ENCODE measurements at places on chromosomes 3 and 15. TPM values are rescaled to one million over a fixed set of nuclear protein-coding genes. Genes with fewer than 3 reads are reported as not detected.

- DNase-seq = no peak
Measured at GRCh38 chr3:5264093-5264600, 76.6 kb downstream of the EDEM1 start.

GRCh38 chr3:69743975-69744906 lies 5.0 kb downstream of the MITF start:
- no peak for DNase-seq

DNA sequence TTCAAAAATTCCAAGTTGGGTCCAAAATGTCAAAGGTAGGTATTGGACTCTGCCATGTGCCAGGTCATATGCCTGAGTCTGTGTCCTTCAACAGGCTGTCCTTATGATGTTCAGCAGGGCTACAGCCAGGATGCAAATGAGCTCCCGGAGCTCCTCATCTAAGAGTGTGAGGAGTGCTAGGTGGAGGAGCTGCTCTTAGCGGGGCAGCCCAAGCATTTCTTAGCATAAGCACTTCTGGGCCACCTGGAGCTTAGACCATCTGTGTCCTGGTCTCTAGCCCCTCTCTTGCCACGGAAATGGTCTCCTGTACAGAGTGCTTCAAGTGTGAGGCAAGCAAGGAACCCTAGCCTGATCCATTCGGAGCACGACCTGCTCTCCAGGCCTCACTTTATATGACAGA lies 64.6 kb upstream of the PRR23C start:
- DNase-seq = peak; percentile 35

DNA sequence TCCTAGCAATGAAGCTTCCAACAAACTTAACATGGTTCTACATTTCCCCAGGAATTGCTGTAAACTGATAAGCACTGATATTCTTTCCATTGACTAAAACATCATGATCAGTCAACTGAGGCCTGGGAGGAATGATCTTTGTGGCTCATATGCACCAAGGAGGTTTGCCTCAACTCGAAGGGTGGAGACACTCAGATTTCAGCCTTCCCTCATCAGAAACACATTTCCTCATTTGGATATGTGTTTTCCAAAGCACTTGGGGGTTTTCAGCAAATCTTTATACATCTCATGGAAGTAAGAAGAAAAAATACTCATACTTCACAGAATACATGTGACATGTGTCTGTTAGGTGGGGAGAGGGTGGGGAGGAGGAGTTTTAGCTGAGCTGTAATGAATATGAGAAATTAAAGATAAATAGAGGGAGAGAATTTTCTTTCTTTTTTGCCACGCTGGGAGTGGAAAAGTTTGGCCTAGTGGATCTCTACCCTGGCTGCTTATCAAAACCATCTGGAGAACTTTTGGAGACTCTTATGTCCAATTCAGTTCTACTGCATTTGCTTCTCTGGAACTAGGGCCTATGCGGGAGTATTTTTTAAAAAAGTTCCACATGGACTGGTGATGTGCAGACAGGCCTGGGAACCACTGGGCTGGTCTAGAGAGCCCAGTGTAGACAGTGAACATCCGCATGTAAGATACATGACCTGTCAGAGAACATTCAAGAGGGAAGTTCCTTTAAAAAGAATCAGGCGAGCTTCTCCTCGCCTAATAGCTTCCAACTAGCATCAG lies 301.0 kb upstream of the ICE2 start:
- DNase-seq = no peak

The P3H2 gene
- 17.7 TPM for total RNA-seq

GRCh38 chr3:159892171-159892795 lies 96.4 kb upstream of the IL12A start:
- no peak for DNase-seq

The PIGB gene
- 4.7 TPM for total RNA-seq

DNA sequence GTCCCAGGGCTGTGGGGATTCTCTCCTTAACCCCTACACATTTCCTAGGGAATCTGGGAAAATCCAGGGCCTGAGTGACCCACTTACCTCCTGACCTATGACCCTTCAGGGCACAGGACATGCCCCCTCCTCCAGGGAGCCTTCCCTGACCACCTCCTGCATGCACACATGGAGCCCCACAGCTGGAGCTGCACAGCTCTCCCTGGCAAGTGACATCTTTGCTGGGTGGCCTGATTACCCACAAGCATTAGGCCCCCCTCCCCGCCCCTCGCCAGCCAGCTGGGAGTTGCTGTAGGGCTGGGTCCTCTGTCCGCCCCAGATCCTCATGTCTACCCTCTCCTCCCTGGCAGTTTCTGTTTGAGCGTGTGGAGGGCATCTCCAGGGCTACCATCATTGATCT lies 21.4 kb downstream of the HDAC11 start:
- no peak for DNase-seq

GRCh38 chr15:50810128-50810527 lies 44.6 kb upstream of the SPPL2A start:
- no peak for DNase-seq

GRCh38 chr15:96321639-96322535 lies 8.6 kb upstream of the NR2F2 start:
- DNase-seq = peak; percentile 76

- no peak for DNase-seq
Measured at GRCh38 chr3:176296066-176296597, 901.1 kb downstream of the TBL1XR1 start.

The NDUFB4 gene
- total RNA-seq = 360 TPM

GRCh38 chr3:33131331-33132018 lies 17.7 kb downstream of the CRTAP start:
- no peak for DNase-seq

DNA sequence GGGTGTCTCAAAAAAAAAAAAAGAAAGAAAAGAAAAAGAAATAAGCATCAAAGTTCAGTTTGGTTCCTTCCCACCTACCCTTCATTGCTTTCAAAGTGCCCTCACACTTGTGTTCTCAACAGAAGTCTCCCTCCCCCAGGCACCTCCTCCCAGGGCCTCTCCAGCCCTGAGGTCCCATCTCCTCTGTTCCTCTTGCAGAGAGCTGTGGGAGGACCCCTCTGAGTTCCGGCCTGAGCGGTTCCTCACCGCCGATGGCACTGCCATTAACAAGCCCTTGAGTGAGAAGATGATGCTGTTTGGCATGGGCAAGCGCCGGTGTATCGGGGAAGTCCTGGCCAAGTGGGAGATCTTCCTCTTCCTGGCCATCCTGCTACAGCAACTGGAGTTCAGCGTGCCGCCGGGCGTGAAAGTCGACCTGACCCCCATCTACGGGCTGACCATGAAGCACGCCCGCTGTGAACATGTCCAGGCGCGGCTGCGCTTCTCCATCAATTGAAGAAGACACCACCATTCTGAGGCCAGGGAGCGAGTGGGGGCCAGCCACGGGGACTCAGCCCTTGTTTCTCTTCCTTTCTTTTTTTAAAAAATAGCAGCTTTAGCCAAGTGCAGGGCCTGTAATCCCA lies 6.1 kb downstream of the CYP1A2 start:
- no peak for DNase-seq

The GP5 gene
- 0.22 TPM for total RNA-seq

The TMOD2 gene
- 8.3 TPM for total RNA-seq

- no peak for DNase-seq
Measured at GRCh38 chr3:35675621-35676020, 36.3 kb downstream of the ARPP21 start.

GRCh38 chr15:88604381-88605188 lies 16.6 kb upstream of the AEN start:
- DNase-seq = no peak
